ENCODE measurements at places on chromosomes 13 and 19. TPM values are rescaled to one million over a fixed set of nuclear protein-coding genes. Genes with fewer than 3 reads are reported as not detected.

Gene LILRA5
- polyA plus RNA-seq, result 0.56 TPM

Gene ZNF85
- polyA plus RNA-seq, result 8.7 TPM

Gene ZNF222
- polyA plus RNA-seq, result 3.3 TPM

Gene ZNF546
- 4.4 TPM for polyA plus RNA-seq

Gene IQCN
- 4.9 TPM for polyA plus RNA-seq

Gene SELENOV
- not detected for polyA plus RNA-seq

Gene CYP2S1
- 0.46 TPM for polyA plus RNA-seq

Gene VMAC
- polyA plus RNA-seq, result 5.1 TPM

Gene PDE4A
- 5.0 TPM for polyA plus RNA-seq

Gene HCN2
- polyA plus RNA-seq, result 0.09 TPM

Gene ZNF507
- polyA plus RNA-seq, result 15.9 TPM

Gene FCGBP
- polyA plus RNA-seq, result 17.9 TPM

Gene NFIX
- polyA plus RNA-seq, result 112 TPM

Gene LILRB3
- polyA plus RNA-seq, result 3.8 TPM

Gene CGB8
- not detected for polyA plus RNA-seq

Gene APOC1
- polyA plus RNA-seq, result 25.3 TPM

Gene ZNF560
- 0.53 TPM for polyA plus RNA-seq

Gene ZNF320
- 20.3 TPM for polyA plus RNA-seq

Gene GPR4
- 4.9 TPM for polyA plus RNA-seq

Gene SIGLEC10
- 1.7 TPM for polyA plus RNA-seq

Gene LGI4
- polyA plus RNA-seq, result 13.2 TPM

Gene ZNF730
- polyA plus RNA-seq, result 2.7 TPM

Gene TTYH1
- 3.2 TPM for polyA plus RNA-seq

Gene SMIM24
- polyA plus RNA-seq, result not detected

Gene SUGP2
- 62.8 TPM for polyA plus RNA-seq

Gene KLF2
- polyA plus RNA-seq, result 88.4 TPM

Gene FOXA3
- not detected for polyA plus RNA-seq

Gene GPC6
- 4.1 TPM for polyA plus RNA-seq

Gene SLC10A2
- not detected for polyA plus RNA-seq

Gene LILRB1
- 2.0 TPM for polyA plus RNA-seq

Gene FCER2
- 0.65 TPM for polyA plus RNA-seq

Gene FXYD1
- polyA plus RNA-seq, result 281 TPM

Gene SYNE4
- 0.27 TPM for polyA plus RNA-seq

Gene ZNF177
- polyA plus RNA-seq, result 6.0 TPM

Gene LILRB5
- polyA plus RNA-seq, result 7.1 TPM

Gene PDX1
- not detected for polyA plus RNA-seq

Gene CDADC1
- 10.2 TPM for polyA plus RNA-seq

Gene GNG14
- polyA plus RNA-seq, result 0.65 TPM

Gene NECTIN2
- 55.4 TPM for polyA plus RNA-seq

Gene CEACAM20
- polyA plus RNA-seq, result not detected

Gene VWA8
- polyA plus RNA-seq, result 9.9 TPM

Gene CADM4
- 7.8 TPM for polyA plus RNA-seq

Gene HIF3A
- polyA plus RNA-seq, result 412 TPM

Gene TNFSF9
- 0.58 TPM for polyA plus RNA-seq

Gene CCDC97
- 39.8 TPM for polyA plus RNA-seq

Gene NANOS3
- 2.6 TPM for polyA plus RNA-seq

Gene STARD13
- polyA plus RNA-seq, result 22.7 TPM

Gene MEIS3
- polyA plus RNA-seq, result 6.5 TPM
